CD4-positive, alpha-beta T cell treated with Interleukin-1 beta for 1 hour (primary cell): ENCODE measurements at places on chromosomes 12 and 14.

DNA sequence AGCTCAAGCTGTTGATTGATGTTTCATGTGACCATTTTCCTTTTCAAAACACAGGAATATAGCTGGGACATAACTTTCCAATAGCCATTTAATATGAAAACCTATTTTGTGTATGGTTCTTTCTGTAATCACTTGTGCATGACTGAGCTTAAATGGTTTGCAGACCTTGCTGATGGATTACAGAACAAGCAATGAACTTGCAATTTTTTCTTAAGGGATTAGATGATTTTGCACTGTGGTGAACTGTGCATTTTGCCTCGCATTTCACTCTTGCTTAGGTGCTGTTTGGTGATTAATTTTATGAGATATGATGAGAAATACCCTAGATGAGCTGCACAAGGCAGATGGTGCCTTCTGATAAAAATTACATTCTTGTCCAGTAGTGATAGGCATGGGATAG lies 419.0 kb upstream of the FBXO33 start:
- DNase-seq = no peak

DNA sequence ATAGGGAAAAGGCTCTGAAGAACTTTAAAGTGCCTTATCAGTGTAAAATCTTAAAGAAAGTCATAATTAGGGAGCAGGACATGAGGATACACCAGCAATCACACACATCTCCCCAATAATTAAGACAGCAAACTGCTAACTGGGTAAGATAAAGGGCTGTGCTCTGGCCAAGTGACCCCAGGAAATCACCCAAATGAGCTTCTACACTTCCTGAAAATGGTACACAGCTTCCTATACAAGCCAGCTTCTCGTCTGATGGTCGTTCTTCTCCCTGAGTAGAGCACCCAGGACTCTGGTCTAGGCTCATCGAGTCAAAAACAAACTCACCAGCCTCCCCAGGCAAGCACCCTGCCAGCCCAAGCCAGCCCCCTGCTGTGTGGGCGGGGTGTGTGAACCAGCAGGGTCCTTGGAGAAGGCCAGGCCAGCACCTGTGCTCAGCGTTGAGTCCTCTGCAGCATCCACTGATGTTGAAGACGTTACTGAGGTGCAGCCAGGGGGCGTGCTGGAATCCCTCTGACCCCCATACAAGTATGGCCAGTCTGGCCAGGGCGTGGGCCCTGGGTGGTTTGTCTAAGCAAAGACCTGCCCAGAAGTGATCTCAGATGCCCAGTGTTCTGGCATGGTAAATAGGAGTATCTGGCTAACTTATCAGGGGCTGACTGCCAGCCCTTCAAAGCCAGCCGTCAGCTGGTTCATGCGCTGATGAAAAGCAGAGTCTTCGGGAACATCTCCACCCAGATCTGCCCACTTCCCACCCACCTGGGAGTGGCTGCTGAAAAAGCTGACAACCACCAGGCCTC lies 41.4 kb downstream of the ACTN1 start:
- no peak for DNase-seq

DNA sequence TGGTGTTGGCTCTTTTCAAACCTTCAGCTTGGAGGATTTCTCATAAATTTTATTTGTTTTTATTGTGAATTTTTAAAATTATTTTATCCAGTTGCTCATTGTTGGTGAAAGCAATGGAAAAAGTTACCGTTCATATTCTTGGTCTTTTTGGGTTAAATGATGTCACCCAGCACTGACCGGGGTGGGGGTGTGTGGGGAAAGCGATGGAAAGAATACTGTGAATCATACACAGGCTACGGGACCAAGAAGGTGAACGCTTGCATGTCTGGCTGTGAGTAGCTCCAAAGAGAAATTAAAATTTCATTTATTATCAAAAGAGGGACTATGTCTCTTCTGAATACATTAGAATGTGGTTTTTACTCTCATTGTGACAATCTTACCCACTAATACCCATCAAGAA lies 430.1 kb downstream of the AEBP2 start:
- no peak for DNase-seq

DNA sequence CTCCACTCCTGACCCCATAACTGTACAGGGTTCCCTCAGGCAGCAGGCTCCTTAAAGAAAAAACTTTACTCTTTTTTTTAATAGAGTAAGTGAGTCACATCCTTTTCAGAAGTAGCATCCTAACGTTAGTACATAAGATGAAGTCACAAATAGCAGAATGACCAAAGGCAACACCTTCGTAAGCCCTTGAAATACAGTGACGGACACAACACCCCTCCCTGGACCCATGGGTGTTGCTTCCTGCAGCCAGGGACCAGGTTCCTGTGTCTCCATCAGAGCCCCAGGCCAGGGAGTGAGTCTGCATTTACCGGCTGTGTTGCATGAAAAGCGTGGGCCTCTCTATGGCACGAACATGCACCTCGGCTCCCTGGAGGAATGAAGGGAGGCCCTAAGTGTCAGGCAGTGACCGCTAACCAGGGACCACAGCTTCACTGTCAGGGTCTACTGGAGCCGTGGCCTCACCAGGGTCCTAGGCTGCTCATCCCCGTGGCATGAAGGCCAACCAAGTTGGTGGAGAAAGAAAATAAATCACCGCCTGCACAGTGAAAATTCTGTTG lies 340.0 kb upstream of the SFSWAP start:
- no peak for DNase-seq

GRCh38 chr12:115190010-115190770 lies 506.2 kb upstream of the TBX3 start:
- no peak for DNase-seq

DNA sequence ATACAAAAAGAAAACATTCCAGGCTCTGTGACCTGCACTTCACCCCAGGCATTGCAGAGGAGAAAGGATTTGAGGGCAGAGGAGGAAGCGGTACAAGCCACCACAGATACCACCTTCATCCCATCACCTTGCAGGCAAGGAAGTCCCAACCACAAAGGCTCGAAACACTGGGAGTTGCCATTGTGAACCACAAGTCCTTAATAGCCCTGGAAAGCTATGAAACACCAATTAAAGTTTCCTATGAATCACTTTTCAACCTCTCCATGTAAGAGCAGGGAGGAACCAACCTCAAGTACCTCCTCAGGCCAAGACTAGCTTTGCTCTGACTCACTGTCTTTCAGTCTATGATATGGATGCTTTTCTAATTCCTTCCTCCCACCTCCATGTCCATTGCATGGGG lies 27.0 kb downstream of the MAP3K9 start:
- no peak for DNase-seq

- DNase-seq = no peak
Measured at GRCh38 chr14:101840649-101841369, 79.3 kb downstream of the PPP2R5C start.

DNA sequence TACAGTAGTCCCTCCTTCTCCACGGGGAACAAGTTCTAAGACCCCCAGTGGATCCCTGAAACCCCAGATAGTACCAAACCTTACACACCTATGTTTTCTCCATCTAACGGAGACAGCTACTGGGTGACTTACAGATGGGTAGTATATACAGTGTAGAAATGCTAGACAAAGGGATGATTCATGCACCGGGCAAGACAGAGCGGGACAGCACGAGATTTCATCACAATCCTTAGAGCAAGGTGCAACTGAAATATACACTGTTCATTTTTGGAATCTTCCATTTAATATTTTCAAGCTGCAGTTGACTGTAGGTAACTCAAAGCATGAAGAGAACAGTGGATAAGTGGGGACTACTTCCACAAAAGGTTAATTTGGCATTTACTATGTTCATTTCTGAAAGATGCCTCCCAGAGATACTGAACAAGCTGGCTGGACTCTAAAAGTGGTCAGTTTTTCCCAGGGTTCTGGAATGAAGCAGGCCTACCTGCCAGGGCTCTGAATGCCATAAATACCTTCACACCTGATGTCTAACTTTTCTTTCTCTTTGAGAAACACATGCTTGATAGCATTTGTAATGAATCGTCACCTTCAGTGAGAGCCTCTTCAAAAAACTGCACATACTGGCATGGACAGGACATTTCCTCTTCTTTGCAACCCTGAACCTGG lies 127.7 kb upstream of the FOXN3 start:
- DNase-seq = no peak

DNA sequence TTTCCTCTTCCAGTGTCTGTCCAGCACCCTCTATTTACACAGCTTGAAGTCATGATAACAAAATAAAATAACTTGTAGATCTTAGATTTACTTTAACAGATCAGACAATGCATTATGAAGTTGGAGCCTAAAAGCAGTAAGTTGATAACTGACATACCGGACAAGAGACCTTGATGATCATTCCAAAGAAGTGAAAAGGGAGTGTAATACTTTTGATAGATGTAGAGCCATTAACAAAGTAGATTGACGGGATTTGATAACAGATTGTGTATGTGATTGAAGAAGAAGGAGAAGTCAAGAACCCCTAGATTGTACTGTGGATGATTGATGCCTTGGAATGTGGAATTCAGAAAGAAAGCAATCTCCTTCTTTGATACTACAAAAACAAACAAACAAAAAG lies 403.8 kb upstream of the MGAT4C start:
- no peak for DNase-seq
